Right lobe of liver (tissue), 6 donors: ENCODE measurements at places on chromosomes 3 and 15. TPM values are rescaled to one million over a fixed set of nuclear protein-coding genes. Genes with fewer than 3 reads are reported as not detected.

Gene GOLGA6L9
- 1.1 TPM for total RNA-seq

Gene GALNT15
- total RNA-seq: 2.6 TPM

Gene STRIT1
- 0.31 TPM for total RNA-seq

Gene GOLGA8J
- total RNA-seq: not detected

Gene CPN2
- 204 TPM for total RNA-seq

Gene EPHA6
- not detected for total RNA-seq

Gene ISY1
- total RNA-seq: 3.9 TPM

Gene TMEM40
- total RNA-seq: not detected

Gene ZBTB11
- total RNA-seq: 5.4 TPM

Gene MYRIP
- total RNA-seq: 20.9 TPM

Gene ITGA11
- total RNA-seq: 0.74 TPM

DNA sequence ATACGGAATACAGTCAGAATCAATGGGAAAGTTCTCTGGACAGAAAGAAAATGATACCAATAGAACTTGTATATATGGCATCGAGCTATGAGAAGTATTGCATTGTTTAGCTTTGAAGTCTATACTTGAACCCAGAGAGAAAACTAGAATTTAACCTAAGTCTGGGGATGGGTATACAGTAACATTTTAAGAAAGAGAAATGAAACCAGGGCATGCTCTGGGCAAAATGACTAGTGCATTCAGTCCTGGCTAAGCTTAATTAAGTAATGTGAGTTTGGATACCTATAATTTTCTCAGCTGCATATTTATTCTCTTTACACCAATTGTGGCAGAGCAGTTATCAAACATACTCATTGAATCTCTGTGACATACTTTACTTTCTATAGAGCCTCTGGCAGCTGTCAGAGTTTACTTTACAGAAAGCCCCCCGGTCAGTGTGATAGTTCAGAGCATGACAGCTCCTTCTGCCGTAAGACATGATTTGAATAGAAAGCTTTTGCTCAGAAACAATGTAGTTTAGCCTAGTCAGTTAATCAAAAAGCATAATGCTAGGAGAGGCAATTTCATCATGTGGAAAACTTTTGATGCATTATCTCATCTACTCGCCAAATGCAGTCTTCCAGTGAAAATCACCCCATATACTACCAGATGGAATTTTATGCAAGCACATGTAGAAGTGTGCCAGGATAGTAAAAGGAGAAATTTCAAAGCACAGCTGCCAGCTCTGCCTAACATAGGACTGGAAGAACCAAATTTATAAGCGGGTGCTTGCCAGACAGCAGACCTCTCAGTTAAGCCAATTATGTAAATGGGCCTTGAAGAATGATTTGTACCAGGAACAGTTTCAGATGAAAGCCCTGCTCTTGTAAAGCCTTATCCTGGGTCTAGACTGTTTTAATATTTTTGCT, 40.7 kb downstream of the OXSM start:
- DNase-seq: no peak

DNA sequence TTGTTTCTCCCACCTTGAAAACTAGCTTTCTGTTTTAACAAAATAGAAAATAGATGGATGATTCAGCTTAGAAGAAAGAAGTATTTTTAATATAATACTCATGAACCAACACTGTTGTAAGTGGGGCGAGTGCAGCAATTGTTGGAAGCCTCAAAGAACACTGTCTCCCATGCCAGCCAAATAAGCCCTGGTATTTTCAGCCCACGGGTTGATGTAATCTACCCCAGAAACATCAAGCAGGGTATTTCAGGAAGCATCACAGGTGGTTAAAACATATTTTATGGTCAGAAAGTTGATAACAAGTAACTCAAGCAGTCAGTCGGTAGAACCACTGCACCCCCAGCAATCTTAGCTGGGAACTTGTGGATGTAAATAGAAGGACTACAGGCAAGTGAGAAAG, 115.9 kb downstream of the SV2B start:
- DNase-seq: no peak

DNA sequence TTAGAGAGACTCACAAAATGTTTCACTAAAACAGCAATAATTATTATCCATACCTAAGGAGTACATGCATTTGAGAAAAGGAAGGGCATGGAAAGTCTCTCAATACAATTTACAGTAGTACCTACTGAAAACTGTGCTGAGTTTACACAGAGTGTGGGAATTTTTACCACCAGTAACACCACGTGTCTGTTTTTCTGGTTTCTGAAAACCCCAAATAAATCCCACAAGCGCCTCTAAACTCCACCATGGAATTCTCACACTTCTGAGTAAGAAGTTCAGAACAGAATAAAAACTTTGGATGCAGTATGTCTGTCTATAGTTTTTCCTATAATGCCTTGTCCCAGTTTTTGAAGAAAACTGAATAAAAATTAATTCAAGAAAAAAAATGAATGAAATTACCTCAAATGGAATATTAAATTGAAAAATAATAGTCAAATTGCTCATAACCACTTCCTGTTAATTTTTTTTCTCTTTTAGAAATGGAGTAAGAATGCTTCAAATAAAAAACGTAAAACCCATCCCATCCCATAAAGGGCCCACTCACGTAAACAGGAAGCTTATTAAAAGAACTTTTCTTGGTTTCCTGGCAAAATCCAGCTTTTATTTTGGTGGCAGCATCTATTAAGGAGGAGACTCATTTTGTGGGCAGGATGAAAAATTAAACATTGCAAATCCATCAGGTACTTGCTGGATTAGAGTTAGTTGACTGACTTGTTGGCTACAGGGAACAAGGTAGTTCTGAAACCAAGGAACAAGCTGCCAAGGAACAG, 378.1 kb downstream of the TIGIT start:
- DNase-seq: no peak

- no peak for DNase-seq
These were observed 93.8 kb downstream of the FHIT start for GRCh38 chr3:61157414-61157813.

GRCh38 chr3:32117320-32117719, 10.9 kb downstream of the GPD1L start:
- DNase-seq: no peak

DNA sequence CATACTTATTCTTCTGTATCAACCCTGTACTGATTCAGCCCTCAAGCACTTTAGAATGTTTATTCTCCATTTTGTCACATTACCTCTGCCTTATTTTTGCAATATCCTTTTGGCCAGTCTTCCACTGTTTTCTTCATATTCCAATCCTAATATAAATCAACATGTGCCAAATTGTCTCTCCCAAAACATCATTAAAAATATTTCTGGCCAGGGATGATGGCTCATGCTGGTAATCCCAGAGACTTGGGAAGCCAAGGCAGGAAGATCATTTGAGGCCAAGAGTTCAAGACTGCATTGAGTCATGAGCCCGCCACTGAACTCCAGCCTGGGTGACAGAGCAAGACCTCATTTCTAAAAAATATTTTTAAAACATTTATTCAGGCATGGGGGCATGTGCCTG, 641.4 kb upstream of the CBLB start:
- no peak for DNase-seq

DNA sequence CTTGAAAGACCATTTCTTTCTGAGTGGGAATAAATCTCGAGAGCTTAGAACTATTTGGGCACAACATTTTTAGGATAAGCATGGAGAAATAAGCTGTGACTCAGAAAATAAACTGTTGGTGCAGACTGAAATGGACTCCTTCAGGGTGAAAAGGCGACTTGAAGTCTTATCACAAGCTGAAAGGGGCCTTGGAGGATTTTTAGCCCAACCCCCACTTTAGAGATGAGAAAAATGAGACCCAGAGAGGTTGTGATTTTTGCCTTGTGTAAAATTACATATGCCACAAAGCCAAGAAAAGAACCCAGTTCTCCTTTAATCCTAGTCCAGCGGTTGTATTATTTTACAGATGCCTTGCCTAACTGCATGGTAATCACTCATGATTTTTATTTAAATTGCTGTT, 1.5 kb downstream of the ATP1B3 start:
- DNase-seq: no peak

DNA sequence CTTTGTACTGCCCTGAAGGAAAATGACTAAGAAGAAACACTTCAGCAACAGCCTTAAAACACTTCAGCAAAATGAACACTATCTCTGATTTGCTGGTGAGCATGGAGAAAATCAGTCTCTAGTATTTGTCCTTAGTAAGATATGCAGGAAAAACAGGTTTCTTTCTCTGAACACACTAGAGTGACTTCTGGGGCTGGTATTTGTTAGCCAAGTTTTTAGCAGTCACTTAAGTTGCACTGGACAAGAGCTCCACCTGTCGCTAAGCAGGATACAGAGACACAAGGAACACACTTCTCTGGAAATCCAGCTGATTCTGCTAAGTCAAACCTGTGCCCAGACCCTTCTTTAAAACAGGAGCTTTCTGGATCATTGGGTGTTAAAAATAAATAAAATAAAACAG, 65.3 kb downstream of the CHAC1 start:
- DNase-seq: no peak

DNA sequence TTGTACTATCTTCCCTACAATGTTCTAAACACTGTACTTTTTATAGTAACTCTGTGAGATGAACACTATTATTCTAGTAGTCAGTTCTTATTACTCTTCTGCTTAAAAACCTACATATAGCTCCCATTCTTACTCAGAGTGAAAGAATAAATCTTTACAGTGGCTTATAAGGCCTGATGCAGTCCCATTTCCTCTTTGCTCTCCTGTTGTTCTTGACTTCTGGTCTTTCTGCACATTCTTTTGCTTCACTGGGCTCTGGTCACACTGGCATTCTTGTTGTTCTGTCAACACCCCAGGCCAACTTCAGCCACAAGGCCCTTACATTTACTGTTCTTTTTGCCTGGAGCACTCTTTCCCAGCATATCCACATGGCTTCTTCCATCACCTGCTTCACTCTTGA, 58.2 kb upstream of the TP63 start:
- no peak for DNase-seq

DNA sequence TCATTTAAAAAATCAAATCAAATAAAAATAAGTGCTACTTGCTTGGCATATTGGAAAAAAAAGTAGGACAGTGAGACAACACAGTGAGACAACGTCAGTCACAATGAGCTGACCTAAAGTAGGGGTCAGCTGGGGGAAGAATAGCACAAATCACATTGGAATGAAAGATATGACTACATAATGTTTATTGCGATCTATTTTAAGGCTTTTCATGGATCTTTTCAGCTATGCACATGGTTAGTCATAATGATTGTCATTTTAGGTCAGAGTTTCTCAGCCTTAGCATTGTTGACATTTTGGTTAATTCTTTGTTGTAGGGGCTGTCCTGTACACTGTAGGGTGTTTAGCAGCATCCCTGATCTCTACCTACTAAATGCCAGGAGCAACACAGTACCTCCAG, 44.5 kb downstream of the CMSS1 start:
- DNase-seq: no peak

GRCh38 chr3:120348065-120348990, 826 bp downstream of the LRRC58 start:
- no peak for DNase-seq

- no peak for DNase-seq
These were observed 125.1 kb downstream of the SNRK start for GRCh38 chr3:43411429-43411828.

DNA sequence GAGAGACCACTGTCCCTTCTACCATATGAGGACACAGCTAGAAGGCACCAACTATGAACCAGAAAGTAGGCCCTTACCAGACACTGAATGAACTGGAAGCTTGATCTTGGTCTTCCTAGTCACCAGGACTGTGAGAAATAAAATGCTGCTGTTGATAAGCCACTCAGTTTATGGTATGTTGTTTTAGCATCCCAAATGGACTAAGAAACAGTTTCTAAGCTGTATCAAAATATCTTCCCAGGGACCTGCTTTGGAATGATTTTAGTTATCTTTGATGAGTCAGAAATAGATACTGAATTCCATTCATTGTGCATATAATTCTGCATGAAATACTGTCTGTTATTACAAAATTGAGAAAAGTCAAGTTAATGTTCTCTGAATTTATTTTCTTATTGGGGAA, 18.6 kb downstream of the WDR76 start:
- no peak for DNase-seq

DNA sequence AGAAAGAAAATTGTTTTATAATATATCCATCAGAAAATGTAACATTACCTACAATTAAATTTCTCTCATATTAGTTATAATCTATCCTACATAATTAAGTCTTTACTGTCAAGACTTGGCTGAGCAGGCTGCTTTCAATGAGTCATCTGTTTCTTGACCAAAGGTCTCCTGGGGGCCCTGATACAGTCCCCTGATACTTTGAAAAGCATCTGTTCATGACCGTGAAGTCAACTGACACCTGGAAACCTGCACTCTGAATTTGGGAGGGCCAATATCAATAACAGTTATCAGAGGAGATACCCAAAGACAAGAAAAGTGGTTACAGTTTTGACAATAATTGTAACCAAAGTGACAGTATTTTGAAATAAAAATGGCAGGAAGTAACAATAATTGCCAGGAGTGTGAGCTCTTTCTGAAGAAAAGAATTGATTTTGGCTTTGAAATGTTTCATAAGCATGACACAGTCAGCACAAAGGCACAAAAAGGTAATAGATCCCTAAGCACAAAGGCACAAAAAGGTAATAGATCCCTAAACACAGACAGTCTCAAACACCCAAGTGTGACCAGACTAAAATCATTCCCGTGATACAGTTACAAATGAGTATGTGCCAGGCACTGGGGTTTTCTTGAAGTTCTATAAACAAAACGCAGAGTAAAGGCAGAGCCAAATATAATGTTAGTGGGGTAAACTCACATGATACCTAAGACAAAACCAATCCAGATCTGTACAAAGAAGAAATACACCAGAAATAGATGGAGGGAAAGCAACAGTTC, 260.7 kb downstream of the PLOD2 start:
- no peak for DNase-seq

DNA sequence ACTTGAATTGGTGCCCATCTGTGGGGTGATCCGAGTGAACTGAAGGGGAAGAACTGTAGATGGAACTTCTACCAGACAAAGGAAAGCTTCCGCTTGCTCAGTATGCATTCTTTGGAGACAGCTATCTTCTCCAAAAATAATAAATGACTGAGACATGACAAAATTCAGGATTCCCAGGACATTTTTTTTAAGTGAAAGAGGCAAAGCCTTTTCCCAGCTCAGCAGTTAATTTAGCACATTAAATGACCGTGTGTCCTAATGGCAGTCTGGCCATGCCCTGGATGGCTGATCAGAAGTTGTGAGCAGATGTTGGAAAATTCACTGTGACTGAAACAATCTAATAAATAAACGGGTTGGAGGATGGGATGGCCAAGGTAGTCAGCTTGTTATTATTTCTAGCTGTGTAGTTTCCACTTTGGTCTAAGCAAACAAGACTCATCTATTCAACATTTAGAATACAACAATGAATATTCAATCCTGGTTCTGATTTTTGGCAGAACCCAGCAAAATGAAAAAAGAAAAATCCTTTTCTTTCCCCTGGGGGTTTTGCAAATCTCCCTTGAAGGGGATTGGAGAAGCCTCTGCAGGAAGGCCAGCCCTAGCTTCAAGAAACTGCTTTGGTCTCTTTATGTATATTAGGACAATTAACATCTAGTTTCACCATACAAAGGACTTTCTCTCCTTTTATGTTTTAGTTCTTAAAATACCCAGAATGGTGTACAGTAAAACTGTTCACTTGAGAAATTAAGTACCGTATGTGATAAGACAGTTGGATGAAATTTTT, 540.9 kb upstream of the MDFIC2 start:
- DNase-seq: no peak
